ENCODE measurements at places on chromosomes 1 and 21. TPM values are rescaled to one million over a fixed set of nuclear protein-coding genes. Genes with fewer than 3 reads are reported as not detected.

GRCh38 chr1:209653915-209654351 is 1.7 kb upstream of the LAMB3 start:
- H3K4me1 ChIP-seq = peaks cover 32% of the 10 kb centered on the region
- no peak overlapping the region for H3K4me3 ChIP-seq
- H3K27me3 ChIP-seq = no peaks in the 10 kb centered on the region

DNA sequence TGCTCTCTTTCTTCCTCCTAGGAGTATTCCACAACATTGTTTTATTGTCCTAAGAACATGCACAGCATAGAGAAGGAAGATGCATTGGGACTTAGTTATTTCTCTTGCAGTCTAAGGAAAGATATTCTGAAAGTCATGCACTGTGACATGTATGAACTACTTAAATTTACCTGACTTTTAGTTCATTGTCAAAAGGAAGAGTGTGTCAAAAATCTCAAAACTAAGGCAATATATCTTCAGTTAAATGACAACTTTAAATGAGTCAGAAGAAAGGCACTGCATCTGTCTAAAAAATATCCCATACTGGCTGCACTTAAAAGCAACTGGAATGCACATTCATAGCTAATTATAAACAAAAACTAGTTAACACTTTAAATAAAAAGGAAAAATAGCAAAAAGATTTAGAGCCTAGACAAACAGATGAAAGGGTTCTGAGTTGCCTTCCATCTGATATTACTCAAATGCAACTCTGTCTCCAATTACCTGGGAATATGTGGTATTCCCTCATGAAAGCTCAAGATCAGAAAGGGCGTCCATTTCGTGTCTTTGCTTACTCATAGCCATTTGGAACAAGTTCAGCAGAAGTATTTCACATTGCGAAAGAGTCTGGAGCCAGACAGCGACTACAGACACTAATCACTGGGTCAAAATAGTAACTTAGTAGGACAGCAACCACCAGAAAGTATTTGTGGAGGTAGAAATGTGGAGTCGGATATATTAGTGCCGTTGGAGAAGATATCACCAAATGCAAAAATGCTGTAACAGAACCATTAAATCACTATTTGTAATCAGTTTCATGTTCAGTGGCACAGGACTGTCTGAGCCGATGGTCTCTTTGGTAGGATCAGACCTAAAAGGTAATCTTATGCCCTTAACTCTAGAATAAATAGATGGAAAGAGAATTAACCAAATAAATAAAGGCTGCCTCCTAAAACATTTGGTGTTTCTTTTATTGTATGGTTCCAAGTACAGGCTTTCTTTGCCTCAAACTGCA is 225.7 kb downstream of the GREM2 start:
- no peak overlapping the region for H3K4me3 ChIP-seq
- DNase-seq = peak; percentile 24
- H3K4me1 ChIP-seq = peaks cover 5% of the 10 kb centered on the region
- no peaks in the 10 kb centered on the region for H3K27me3 ChIP-seq
- H3K27ac ChIP-seq = peak overlapping the region; percentile 22
- no peaks in the 10 kb centered on the region for H3K36me3 ChIP-seq

DNA sequence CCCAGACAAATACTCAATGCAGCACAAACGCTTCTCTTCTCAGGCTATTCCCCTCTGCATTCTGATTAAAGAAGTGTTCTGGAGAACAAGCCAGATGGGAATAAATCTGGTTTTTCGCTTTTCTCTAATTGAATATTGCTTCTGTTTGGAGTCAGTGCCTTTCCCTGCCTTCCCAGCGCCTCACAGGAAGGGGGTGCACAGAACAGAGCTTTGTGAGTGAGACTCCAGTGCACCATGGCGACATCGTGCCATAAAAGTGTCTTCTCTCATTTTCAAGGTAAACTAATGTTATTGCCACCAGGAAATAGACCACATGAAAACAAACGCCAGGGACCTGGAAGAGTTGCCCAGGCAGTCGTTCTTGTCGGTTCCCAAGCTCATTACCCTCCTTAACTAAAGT is 43.6 kb upstream of the SLC45A1 start:
- H3K27ac ChIP-seq = no peak overlapping the region
- DNase-seq = no peak
- H3K4me1 ChIP-seq = peaks cover 4% of the 10 kb centered on the region
- no peak overlapping the region for H3K4me3 ChIP-seq
- H3K27me3 ChIP-seq = no peaks in the 10 kb centered on the region
- H3K36me3 ChIP-seq = no peaks in the 10 kb centered on the region

G0S2 gene
- polyA plus RNA-seq = 32.2 TPM

FAM72D gene
- 0.40 TPM for polyA plus RNA-seq

TNFRSF25 gene
- 7.1 TPM for polyA plus RNA-seq
